ENCODE measurements at places on chromosomes 6 and 20.

GRCh38 chr6:11080296-11080695 is 13.3 kb upstream of the SMIM13 start:
- DNase-seq: no peak

DNA sequence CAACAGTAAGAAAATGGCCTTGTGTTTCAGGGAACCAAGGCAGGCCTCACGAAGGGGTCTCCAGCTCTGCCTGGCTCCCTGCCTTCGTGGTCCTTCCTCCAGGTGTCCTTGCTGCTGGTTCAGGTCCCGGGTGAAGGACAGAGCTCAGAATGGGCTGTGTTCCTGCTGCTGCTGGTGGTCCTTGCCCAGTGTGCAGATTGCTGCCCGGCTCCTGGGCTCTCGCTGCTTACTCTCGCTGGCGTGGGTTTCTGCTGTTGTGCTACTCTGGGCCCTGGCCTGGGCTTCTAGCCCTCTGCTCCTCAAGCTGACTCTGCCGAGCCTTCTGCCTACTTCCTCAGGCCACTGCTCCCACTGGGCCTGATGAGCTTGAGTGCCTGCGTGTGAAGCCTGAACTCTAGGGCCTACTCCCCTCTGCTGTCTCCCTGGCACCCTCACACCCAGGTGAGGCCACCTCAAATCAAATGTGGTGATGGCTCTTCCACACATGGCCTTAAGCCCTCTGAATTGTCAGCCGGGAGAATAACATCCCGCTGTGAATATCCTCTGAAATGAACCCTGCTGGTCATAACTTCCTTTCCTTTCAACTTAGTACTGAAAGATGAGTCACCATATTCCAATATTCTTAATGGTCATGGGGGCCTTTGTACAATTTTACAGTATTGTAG is 171.6 kb downstream of the FOXC1 start:
- DNase-seq: no peak

- no peak for DNase-seq
Observed at GRCh38 chr6:162699961-162700360, 27.6 kb downstream of the PRKN start.

- no peak for DNase-seq
Observed at GRCh38 chr6:47701363-47701762, 3.0 kb downstream of the ADGRF4 start.

- DNase-seq: no peak
Observed at GRCh38 chr6:71205336-71205956, 83.2 kb upstream of the OGFRL1 start.

- no peak for DNase-seq
Observed at GRCh38 chr6:14945461-14946185, 300.2 kb upstream of the JARID2 start.

All from NCI-H1694 treated with DMSO at 0.1 percent for 48 hours (cell line).